ENCODE measurements at places on chromosomes 3 and 15.

GRCh38 chr3:166405896-166406295 is 568.7 kb upstream of the BCHE start:
- DNase-seq, result no peak

DNA sequence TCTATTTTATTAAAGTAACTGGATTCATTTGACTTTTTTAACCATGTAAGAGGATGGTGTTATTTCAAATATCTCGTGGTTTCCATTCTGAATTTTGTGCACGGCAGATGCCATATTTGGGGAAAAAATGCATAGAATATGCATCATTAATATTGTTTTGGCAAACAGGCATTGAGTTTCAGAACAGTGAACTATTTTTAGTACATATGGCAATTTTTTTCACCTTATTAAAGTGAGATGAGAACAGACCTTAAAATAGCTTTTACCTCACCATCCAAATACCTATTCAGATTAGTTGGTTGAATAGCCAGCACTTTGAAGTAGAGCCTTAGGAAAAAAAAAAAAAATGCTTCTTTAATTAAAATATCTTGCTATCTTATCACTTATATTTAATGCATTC is 117.3 kb upstream of the FLNB start:
- DNase-seq, result no peak

DNA sequence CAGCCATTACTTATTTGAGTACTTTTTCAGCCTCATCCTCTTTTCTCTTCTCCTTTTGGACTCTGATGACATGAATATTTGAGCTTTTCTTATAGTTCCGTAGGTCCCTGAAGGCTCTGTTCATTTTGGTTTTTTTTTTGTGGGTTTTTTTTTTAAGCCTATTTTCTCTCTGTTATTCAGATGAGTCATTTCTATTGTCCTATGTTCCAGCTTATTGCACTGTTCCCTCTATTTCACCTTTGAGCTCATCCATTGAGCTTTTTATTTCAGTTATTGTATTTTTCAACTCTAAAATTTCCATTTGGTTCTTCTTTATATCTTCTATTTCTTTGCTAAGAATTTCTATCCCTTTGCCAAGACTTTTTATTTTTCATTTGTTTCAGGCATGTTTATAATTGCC is 7.2 kb upstream of the MGLL start:
- no peak for DNase-seq

DNA sequence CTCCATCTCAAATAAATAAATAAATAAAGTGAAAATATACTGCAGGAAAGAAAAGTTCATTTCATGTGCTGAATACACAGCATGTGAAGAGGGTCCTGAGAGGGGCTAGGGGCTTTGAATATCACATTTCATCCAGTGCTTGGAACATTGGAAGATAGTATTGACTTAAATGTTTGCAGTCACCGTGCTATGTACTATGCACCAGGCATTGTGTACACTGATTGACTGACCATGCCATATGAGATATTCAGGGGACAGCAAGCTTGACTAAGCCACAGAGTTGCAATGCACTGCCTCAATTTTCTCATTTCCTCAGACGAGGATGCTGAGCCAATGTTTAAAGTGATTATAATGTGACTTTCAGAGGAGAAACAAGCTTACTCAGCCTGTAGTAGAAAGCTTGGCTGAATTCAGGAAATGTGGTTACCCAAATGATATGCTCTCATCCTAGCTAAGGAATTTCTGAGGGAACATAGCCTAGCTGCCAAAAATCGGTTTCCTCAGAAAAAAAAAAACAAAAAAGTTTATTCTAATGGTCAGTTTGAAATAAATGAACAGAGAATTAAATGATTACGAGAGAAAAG is 557.9 kb downstream of the FGF12 start:
- no peak for DNase-seq

- DNase-seq, result no peak
Measured at GRCh38 chr15:59255680-59256336, 49.2 kb downstream of the LDHAL6B start.

GRCh38 chr3:113897373-113897777 is 50.4 kb upstream of the ZDHHC23 start:
- DNase-seq, result no peak

GRCh38 chr3:98552232-98553020 is 20.6 kb downstream of the GPR15 start:
- DNase-seq, result no peak

- DNase-seq, result no peak
Measured at GRCh38 chr3:81492040-81492439, 269.4 kb downstream of the GBE1 start.

- DNase-seq, result no peak
Measured at GRCh38 chr15:29681166-29681845, 141.0 kb downstream of the TJP1 start.

- DNase-seq, result no peak
Measured at GRCh38 chr3:40886660-40887425, 312.5 kb upstream of the CTNNB1 start.

GRCh38 chr15:62444104-62445022 is 279.3 kb upstream of the C2CD4B start:
- DNase-seq, result no peak

DNA sequence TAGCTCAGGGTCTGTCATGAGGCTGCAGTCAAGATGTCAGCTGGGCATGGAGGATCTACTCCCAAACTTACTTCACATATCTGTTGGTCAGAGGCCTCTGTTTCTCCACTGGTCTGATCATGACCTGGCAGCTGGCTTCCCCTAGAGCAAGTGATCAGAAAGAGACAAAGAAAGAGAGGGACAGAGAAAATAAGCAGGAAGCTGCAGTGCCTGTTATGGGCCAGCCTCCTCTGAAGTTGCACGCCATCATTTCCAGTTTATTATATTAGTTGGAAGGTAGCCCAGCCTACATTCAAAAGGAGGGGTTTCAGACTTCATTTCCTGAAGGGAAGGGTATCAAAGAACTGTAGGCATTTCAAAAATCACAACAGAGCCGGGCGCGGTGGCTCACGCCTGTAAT is 5.0 kb upstream of the RPP25 start:
- no peak for DNase-seq

DNA sequence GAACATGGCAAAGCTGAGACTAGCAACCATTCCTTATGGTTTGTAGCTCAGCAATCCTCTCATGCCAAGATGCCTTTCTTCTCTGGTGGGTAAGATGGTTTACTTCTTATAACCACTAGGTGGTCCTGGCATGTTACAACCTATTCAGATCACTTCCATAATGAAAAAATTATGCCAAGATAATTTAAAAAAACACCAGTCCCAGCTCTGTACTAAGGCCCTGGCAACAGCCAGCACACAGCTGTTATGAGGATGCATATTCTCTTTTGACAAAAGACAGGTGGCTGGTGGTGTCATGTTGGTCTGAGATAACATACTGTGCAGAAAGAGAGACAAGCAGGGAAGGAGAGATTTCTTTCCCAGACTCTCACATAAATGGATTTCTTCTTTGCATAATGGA is 65.7 kb upstream of the FRMD4B start:
- no peak for DNase-seq

GRCh38 chr3:191352014-191352413 is 21.7 kb upstream of the UTS2B start:
- no peak for DNase-seq

DNA sequence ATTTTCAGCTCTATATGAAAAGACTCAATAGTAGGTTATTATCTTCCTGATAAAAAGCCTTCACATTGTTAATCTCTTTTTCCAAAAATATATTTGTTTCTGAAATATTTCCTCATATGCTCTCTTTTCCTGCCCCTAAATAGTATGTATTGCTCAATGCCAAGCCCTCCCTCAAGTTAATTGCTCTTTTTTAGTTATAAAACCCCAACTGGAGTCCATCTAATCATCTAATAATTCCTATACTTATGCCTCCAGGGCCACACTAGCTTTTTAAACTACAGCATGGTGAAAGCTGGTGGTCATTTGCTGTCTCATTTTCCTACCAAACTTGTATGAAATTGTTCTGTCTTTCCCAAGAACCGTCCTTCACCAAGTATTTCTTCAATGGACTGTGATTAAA is 26.7 kb downstream of the AQP9 start:
- no peak for DNase-seq

DNA sequence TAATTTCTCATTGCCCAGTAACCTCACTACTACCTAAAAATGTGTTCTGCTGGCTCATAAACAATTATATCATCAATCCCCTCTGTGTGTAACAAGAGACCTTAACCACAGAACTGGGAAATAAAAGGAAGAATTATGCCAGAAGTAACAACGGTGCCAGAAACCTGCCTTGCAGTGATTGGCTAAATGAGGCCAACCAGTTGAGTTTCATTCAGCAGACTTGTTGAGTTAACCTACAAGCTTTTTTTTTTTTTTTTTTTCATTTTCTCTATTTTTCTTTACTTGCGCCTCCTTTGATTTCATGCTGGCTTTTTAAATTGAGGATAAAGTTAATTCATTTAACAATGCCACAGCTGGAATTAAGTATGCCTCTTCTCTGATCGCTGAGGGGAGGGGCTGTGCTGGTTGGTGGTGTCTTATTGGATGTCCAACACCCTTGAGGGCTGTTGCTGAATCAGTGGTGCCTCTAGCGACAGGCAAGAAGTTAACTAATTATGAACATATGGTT is 30.0 kb upstream of the GMNC start:
- no peak for DNase-seq

- no peak for DNase-seq
Measured at GRCh38 chr3:48565591-48566400, 2.2 kb upstream of the UCN2 start.

GRCh38 chr15:40360015-40360414 is 2.0 kb downstream of the DISP2 start:
- DNase-seq, result no peak

- no peak for DNase-seq
Measured at GRCh38 chr3:195250473-195251251, 20.3 kb downstream of the XXYLT1 start.

DNA sequence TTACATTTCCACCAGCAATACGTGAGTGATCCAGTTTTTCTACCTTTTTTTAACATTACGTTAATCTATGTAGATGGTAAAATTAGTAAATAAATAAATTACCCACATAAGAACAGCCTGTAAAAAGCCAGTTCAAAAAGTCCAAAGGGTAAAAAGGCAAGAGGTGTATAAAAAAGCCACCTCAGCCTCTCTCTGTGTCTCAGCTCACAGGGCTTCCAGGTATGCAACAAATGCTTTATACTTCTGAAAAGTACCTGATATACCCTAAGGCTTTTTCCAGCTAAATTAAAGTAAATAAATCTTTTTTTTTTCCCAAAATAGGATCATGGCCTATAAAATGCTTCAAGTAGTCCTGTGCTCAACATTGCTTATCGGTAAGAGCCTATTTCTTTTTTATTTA is at the start of gene C3orf85:
C3orf85 (plus strand) TSS at position 197 of the 400 bp plus-strand sequence; CDS start at position 326, 129 bp downstream.
- no peak for DNase-seq

- no peak for DNase-seq
Measured at GRCh38 chr3:185549122-185549521, 3.3 kb downstream of the LIPH start.

- DNase-seq, result no peak
Measured at GRCh38 chr3:58093574-58094195, 85.5 kb downstream of the FLNB start.

- DNase-seq, result no peak
Measured at GRCh38 chr3:69276884-69277283, 109.0 kb downstream of the FRMD4B start.

- no peak for DNase-seq
Measured at GRCh38 chr3:20842594-20843436, 656.8 kb upstream of the SGO1 start.

- DNase-seq, result no peak
Measured at GRCh38 chr3:98980915-98981596, 79.6 kb upstream of the DCBLD2 start.

All from right renal cortex interstitium (tissue), 3 donors.